ENCODE measurements at places on chromosomes 16 and 17.

DNA sequence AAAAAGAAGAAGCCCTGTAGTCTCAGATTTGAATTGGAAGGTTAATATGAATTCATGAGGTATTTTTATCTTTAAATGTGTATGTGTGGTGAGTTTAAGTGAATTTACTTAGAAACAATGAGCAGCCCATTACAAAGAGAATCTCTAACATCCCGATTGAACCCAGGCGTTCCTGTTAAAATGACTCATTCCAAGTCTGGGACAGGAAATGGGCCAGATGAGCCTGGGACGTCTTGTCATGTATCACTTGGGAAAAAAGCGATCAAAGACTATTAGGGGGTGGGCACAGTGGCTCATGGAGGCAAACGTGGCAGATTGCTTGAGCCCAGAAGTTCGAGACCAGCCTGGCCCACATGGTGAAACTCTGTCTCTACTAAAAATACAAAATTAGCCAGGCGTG, 81.6 kb downstream of the SEC14L1 start:
- DNase-seq = no peak

DNA sequence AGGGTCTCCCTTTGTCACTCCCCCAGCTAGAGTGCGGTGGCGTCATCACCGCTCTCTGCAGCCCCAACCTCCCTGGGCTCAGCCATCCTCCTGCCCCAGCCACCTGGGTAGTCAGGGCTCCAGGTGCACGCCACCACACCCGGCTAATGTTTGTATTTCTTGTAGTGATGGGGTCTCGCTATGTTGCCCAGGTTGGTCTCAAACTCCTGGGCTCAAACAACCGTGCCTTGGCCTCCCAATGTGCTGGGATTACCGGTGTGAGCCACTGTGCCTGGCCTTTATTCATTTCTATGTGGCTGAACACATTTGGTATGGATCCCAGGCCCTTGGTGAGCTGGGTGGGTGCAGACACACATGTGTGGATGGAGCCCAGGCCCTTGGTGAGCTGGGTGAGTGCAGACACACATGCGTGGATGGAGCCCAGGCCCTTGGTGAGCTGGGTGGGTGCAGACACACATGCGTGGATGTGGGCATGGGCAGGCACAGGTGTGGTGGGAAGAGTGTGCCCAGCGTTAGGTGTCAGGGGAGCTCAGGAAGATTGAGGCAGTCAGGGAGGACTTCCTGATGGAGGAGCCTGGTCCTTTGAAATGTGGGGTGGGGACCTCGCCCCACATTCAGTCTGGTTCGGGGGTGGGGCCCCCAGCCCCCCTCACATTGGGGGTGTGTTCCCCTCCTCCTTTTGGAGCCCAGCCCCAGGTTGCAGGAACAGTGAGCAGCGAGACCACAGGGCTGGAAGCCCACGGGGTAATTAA, 37.1 kb downstream of the SOX8 start:
- no peak for DNase-seq

DNA sequence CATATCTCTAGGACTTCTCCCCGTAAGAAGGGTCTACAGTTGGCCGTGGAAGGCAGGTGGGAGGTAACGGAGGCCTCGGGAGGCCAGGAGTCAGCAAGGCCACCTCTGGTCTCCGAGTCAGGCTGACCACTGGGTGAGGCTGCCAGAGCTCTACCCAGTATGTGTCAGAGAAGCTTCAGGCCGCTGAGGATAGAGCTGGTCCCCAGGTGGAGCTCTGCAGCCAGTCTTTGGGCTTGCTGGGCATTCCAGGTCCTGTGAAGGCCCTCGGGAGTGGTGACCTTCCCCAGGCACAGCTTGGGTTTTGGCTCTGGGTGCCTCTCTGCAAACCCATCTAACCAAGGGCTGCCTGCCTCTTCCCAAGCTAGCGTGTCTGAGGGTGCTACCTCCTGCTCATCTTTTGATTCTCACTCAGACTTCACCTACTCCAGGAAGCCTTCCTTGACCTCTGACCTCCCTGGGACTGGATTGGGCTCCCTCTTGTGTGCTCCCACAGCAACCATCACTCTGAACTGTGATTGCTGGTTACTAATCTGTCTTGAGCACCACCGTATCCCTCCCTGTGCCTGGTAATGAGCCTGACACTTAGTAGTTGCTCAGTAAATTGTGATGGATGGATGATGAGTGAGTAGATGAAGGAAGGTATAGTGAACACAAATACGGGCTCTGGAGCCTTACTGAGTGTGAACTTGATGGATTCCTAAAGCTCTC, 22.3 kb downstream of the RHBDL3 start:
- no peak for DNase-seq

DNA sequence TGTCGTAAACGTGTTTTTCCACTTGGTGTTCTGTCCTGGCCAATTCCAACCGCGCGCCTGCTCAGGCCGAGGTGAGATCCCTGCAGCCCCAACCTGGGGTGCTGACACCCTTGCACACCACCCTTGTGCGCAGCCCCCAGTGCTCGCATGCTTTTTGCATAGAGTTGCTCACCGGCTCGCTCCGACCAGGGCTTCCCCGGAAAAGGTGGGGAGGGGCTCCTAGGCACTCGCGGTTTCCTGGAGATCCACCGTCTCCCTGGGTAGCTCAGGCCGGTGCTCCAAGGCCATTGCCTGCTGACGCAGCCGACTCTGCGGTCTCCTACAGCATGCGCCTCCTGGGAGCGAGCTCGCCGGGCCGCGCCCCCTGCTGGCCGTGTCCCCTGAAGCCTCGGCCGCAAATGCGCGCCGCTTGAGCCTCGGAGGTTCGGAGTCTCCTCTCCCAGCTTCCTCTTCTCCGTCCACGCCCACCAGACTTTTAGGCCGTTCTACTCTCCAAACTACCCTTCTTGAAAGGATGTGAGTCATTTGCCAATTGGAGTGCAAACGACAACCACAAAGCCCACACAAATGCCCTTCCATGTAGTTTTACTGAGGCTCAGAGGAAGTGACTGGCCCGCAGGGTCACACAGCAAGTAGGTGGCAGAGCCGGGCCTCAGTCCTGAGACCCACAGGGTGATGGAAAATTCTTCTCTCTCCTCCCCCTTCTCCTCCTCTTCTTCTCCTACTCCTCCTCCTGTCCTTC, 7.2 kb upstream of the PDP2 start:
- DNase-seq = peak; percentile 92

DNA sequence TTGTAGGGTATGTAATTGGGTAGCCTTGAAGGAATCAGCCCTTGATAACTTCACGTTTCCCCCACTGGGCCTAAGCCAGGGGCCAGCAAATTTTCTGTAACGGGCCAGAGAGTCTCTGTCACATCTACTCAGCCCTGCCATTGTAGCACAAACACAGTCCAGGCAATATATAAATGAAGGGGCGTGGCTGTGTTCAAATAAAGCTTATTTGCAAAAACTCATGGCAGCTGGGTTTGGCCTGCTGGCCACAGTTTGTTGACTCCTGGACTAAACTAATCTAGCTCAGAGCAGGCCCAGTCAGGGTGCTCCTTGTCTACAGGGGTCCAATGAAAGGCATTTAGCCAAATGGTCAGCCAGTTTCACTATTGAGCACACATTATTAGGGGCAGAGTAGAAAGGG, 141.6 kb downstream of the CCDC182 start:
- no peak for DNase-seq

- DNase-seq = no peak
These were observed at the start of gene TVP23A for GRCh38 chr16:10817963-10818941. TSS of gene TVP23A (minus strand) at chr16:10818794. CDS start at chr16:10818493, 301 bp downstream.
